Activated T-helper 17 cell treated with anti-CD3 and anti-CD28 coated beads, Interleukin-2, amount 50 U/mL, for 72 hours (primary cell): ENCODE measurements at places on chromosomes 4 and X. TPM values are rescaled to one million over a fixed set of nuclear protein-coding genes. Genes with fewer than 3 reads are reported as not detected.

USP51 gene
- 3.0 TPM for total RNA-seq

P2RY4 gene
- total RNA-seq: 0.85 TPM

IL13RA2 gene
- total RNA-seq: not detected

ESX1 gene
- not detected for total RNA-seq

COX7B2 gene
- total RNA-seq: not detected
